ENCODE measurements at places on chromosomes 1 and 21.
A peak's percentile ranks its signal among the peaks of the same experiment; 100 is the strongest.

GRCh38 chr1:78722947-78723346, 73.3 kb downstream of the IFI44 start:
- DNase-seq = no peak

- no peak for DNase-seq
These were observed 117.6 kb downstream of the PTPRC start for GRCh38 chr1:198756470-198756869.

GRCh38 chr1:183414365-183414764, 3.8 kb downstream of the NMNAT2 start:
- DNase-seq = no peak

GRCh38 chr1:33122483-33123178, 41.7 kb downstream of the AZIN2 start:
- no peak for DNase-seq

GRCh38 chr1:64036549-64036948, 166.9 kb upstream of the UBE2U start:
- DNase-seq = no peak

DNA sequence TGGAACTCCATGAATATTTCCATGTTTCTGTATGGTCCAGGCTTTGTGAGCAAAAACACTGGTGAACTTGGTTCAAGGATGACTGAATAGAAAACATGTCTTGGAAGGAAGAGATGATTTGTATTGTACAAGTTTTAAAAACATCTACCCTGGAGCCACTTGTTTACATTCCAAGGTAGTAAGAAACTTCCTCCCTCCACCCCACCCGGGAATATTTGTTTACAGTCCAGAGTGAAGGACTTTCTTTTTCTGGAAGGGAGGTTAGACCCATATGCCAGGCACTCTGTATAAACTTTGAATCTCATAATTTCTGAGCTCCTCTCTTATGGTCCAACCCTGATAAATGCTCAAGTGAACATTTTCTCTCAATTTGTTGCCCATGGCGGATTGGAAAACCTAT, 323.3 kb upstream of the LYPLAL1 start:
- DNase-seq = no peak

DNA sequence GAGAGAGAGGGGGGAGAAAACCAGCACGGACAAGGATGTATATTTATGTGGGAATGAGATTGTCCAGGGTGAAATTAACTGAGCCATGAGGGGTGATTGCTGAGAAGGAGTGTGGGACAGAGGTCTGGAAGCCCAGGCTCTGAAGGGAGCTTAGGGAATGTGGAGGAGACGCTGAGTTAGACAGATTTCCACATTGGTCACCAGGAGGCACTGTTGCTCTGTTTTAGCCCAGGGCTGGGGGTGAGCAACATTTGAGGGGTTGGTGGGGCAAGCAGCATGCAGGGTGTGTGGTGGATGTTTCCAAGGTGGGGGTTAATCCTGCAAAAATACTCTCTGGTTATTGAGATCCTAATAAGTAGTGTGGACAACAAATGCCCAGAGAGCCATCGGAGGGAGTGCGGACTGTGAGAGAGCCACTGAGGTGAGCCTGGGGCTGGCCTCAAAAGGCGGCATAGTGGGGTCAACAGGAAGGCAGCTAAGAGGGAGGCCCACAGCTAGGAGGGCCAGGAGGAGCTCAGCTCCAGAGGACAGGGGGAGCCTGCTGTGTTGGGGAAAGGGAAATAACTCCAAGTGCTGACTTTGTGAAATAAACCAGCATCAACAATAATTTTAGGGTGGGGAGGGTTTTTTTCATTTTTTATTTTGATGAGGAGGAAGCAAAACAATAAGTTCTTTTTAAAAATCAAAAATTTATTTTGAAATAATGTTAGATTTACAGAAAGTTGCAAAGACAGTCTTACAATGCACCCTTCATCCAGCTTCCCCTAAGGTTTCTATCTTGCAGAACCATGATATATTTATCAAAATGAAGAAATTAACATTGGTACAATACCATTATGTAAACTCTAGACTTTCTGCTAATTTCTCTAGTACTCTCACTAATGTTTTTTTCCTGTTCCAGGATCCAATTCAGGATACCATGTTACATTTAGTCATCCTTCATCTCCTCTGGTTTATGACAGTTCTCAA, 82.8 kb upstream of the CD34 start:
- no peak for DNase-seq

DNA sequence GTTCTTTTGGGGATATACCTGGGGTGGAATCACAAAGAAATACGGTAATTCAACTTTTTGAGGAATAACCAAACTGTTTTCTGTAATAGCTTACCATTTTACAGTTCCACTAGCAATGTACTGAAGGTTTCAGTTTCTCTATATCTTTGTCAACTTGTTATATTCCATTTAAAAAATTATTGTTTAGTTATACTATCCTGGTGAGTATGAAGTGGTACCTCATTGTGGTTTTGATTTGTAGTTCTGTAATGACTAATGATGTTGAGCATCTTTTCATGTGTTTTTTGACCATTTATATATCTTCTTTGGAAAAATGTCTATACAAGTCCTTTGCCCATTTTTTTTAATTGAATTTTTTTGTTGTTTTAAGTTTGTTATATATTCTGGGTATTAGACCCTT, 39.4 kb downstream of the MAST2 start:
- no peak for DNase-seq

GRCh38 chr21:46108827-46109312, 11.0 kb downstream of the COL6A2 start:
- DNase-seq = no peak

DNA sequence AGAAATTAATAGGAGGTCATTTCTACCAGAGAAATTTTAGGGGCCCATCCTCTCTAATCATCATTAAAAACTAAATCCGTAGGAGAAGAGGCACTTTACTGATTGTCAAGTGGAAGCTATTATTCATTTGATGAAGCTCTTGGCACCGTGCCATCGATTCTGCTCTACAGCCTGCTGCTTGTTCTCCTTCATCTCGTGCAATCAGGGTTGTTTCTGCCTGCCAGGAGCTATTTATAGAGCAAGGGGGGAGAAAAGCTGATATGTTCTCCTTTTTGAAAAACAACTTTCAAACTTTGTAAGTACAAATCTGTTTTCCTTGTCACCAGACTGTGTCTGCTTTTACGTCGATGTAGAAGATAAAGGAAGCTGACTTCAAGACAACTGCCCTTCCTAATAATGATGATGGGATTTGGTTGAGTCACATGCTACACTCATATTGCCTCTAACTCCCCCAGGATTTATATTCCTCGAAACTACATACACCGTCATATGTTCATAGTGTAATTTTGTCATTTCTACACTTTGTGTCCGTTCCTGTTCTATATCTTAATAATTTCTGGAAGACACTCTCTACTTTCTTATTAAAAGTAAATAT, 169.6 kb upstream of the LHX8 start:
- DNase-seq = no peak

DNA sequence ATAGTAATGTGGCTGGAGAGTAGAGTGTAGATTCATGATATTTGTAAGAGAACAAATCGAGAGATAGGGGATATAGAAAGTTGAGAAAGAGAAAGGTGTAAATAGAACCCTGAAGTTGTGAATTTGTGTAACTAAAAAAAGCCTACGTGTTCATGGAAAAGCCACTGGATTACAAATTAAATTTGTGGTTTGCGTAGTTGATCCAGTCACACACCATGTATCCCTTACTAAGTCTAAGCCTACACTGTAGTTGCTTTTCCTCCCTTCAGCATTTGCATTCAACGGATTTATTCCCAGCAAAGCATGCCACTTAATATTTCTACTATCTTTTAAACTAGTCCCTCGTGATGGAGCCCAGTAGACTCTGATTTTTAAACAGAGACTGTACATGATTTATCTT, 24.9 kb downstream of the KMO start:
- DNase-seq = no peak

DNA sequence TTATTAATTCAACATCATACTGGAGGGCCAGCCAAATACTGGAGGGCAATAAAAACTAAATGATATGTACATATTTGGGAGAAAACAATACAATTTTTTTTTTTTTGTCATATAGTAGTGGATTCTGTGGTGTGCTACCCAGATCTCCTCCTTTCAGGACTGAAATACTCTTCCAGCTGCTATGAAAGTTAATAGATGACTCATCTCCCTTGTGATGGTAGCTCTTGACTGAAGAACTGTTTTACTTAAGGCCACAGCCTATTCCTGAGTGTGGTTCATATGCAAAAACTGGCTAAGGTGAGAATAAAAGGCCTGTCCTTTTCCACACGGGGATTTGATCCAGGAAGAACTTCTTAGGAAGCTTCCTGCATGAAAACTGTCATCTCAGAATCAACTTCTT, 307.9 kb downstream of the HLX start:
- no peak for DNase-seq

GRCh38 chr1:18635891-18636595, 5.4 kb downstream of the PAX7 start:
- DNase-seq = peak; percentile 78

- no peak for DNase-seq
These were observed 35.7 kb upstream of the CAP1 start for GRCh38 chr1:40004857-40005256.

- no peak for DNase-seq
These were observed 272.3 kb downstream of the PTPRU start for GRCh38 chr1:29508458-29509107.
